Small intestine (tissue), 16 donors: ENCODE measurements at places on chromosomes 6 and 20.

DNA sequence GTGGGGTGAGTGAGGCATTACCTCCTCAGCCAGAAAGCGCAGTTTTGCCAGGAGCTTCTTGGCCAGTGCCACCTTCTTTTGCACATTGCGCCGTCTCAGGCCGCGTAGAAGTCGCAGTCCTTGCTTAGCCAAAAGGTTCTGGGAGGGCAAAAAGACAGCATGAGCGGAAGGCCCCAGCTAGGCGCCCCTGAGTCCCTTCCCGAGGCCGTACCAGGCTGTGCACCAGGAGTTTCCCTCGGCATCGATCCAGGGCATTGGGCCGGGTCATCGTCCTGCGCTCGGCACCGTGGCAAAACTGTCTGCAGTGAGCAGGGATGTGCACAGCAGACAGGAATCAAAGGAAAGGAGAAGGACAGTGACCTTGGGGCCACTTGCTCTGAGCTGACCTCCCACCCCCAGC is 20.2 kb upstream of the SPAG4 start:
- no peak for DNase-seq

- no peak for DNase-seq
These were observed 57.9 kb upstream of the NHSL1 start for GRCh38 chr6:138557147-138557546.

GRCh38 chr20:57483287-57484050 is 41.5 kb downstream of the CTCFL start:
- DNase-seq: no peak

- peak; percentile 92 for DNase-seq
These were observed 699 bp upstream of the HSPA1B start for GRCh38 chr6:31826793-31827285.

DNA sequence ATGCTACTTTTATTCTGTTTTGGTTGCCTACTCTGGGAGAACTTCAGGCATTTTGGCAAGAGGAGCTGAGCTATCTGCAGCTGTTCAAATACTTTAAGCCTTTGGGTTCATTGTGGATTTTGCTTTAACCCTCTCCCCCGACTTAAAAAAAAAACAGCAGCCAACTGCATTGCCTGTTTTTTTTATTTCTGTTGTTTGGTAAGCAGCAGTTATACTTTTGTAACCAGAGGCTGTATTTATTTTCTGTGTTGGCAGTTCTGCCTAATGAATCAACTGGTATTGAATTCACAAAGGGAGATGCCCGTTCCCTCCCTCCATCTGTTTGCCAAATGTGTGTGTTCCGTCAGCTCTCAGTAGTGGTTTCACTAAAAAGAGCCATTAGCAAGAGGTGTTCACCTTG is 484.0 kb downstream of the UTRN start:
- no peak for DNase-seq

DNA sequence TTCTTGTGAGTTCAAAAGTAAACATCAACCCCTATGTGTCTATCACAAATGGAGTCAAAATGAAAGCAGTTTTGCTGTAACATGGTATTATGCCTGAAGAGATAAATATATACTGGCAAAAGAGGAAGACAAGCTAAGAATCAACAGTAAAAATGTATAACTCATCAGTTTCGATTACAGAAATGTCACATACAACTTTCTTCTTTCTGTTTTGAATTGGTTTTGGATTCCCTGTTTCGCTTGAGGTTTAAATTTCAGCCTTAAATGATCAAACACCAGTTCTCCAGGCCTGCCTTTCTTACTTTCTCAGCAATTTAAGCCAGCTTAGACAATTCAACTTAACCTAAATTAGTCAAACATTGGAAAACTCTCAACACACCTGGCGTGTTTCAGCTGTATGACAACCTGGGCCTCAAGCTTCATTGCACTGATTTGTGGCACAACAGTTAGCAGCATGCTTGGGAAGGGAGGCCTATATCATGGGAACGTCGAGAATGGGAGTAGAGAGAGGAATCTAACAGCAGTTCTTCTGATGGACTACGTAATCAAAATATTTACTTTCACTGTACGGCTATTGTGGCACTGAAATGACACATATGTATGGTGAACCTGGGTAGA is 51.9 kb upstream of the MARCKS start:
- no peak for DNase-seq

- DNase-seq: no peak
These were observed 4.5 kb downstream of the HIVEP2 start for GRCh38 chr6:142940487-142940886.

GRCh38 chr6:112013051-112013450 is 40.9 kb upstream of the CCN6 start:
- DNase-seq: no peak

GRCh38 chr20:944774-945410 is 28.8 kb upstream of the ANGPT4 start:
- no peak for DNase-seq

DNA sequence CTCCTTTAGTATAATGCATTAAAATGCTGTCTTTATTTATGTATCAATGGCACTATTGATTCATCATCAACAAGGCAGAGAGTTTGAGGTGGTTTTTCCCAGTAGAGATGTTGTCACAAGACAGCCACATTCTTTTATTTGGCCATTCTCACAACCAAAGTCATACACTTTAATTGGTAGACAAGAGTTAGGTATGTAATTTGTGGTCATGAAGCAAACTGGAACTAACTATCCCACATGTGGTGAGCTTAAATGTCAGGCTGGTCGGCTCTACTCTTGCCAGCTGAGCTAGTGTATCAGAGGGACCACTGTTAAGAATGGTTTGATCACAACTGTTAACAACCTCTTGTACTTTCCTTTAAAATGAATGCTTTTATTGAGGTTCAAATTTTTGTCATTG is 714.6 kb downstream of the CD109 start:
- no peak for DNase-seq

- DNase-seq: peak; percentile 62
These were observed 1.3 kb upstream of the DNAH8 start for GRCh38 chr6:38713812-38714211.

- no peak for DNase-seq
These were observed 25.2 kb downstream of the ADGRF1 start for GRCh38 chr6:47016909-47017308.

DNA sequence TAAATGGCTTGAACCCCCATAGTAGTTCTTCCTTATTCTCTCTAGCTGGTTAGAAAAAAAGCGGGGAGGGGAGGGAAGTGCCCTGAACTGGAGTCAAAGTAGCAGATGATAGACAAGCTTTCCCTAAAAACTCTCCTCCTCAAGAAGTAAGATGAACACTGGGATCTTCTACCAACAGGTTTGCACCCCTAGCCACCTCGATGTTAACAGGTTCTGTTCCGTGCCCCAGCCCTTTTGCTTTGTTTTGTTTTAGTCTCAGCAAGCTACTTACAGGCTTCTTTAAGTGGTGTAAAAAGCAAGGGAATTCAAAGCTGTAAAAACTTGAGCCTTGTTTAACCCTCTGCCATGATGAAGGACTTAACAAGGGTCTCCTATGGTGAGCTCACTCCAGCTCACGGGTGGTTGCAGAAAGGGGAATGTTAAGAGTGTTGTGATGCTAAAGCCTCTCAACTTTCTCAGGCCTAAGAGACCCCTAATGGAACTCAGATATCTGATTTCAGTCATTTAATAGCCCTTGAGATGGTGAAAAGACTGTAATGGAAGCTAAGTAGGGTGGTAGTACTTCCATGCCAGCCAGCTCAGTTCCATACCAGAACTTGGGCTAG is 106.0 kb downstream of the FOXO3 start:
- DNase-seq: no peak

- DNase-seq: peak; percentile 47
These were observed 77.5 kb downstream of the CDH22 start for GRCh38 chr20:46230801-46231282.

DNA sequence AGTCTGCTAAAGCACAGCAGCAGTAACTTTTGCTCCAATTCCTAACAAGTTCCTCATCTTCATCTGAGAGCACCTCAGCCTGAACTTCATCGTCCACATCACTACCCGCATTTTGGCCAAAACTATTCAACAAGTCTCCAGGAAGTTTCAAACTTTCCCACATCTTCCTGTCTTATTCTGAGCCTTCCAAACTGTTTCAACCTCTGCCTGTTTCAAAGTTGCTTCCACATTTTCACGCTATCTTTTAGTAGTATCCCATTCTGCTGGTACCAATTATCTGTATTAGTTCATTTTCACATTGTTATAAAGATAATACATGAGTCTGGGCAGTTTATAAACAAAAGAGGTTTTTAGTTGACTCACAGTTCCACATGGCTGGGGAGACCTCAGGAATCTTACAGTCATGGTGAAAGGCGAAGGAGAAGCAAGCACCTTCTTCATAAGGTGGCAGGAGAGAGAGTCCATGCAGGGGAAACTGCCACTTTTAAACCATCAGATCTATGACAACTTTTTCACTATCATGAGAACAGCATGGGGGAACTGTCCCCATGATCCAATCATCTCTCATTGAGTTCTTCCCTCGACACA is 99.4 kb upstream of the GRIK2 start:
- DNase-seq: no peak

DNA sequence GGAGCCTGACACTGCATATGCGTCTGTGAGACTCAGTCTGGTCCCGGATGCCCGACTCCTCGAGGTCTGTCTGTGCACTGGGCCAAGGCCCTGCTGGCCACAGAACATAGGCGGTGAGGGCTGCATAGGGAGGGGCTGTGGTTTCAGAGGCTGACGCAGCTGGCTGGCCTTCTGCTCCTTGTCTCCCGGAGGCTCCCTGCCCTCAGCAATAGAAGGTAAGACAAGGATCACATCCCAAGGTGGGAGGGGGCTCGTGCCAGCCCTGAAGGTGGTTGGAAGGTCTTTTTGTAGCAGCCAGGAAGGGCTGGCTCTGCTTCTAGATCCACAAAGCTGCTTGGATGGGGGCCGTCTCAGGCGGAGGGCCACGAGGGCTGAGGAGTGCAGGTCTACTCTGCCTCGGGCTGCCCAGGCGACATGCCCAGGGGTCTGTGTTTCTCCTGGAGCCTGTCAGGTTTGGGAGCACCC is 239.8 kb upstream of the SULF2 start:
- DNase-seq: no peak

- DNase-seq: no peak
These were observed 43.1 kb upstream of the NAA20 start for GRCh38 chr20:19973961-19974629.

- DNase-seq: peak; percentile 99
These were observed 8.1 kb upstream of the C20orf144 start for GRCh38 chr20:33653900-33654596.

- peak; percentile 24 for DNase-seq
These were observed 55.5 kb downstream of the ATP9A start for GRCh38 chr20:51712501-51713212.

- no peak for DNase-seq
These were observed 163.4 kb downstream of the FARS2 start for GRCh38 chr6:5424726-5425125.

DNA sequence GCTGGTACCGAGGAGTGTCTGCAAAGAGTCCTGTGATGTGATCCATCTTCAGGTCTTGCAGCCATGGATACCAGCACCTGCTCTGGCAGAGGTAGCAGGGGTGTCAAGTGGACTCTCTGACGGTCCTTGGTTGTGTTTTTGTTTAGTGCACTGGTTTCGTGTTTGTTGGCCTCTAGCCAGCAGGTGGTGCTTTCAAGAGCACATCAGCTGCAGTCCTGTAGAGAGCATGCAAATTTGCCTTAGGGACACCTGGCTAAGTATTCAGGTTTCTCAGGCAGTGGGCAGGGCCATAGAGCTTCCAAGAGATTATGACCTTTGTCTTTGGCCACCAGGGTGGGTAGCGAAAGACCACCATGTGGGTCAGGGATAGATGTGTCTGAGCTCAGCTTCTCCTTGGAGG is 14.5 kb upstream of the RGS17 start:
- no peak for DNase-seq

GRCh38 chr6:159908979-159909378 is 18.2 kb downstream of the MAS1 start:
- DNase-seq: no peak

DNA sequence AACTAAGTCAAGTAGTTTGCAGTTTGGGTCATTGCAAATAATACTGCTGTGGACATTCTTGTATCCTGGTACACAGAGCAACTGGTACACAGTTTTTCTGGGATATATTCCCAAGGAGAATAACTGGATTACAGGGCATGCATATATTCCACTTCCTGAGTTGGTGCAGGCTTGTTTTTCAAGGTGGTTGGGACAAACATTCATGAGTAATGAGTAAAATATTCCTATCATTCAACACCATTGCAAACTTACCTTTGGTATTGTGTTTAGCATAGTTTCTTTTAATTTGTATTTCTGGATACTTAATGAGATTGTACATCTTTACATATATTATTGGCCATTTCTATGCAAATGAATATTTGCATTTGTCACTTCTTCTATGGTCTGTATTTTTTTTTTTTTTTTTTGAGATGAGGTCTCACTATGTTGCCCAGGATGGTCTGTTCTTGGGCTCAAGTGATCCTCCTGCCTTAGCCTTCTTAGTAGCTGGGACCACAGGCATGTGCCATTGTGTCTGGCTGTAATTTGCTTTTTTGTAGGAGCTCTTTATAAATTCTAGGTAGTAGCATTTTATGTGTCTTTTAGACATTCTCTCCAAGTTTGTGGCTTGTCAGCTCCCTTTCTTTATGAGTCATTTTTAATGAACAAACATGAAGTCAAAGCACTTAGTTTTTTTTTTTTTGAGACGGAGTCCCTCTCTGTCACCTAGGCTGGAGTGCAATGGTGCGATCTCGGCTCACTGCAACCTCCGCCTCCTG is 158.7 kb downstream of the SOX4 start:
- DNase-seq: no peak

DNA sequence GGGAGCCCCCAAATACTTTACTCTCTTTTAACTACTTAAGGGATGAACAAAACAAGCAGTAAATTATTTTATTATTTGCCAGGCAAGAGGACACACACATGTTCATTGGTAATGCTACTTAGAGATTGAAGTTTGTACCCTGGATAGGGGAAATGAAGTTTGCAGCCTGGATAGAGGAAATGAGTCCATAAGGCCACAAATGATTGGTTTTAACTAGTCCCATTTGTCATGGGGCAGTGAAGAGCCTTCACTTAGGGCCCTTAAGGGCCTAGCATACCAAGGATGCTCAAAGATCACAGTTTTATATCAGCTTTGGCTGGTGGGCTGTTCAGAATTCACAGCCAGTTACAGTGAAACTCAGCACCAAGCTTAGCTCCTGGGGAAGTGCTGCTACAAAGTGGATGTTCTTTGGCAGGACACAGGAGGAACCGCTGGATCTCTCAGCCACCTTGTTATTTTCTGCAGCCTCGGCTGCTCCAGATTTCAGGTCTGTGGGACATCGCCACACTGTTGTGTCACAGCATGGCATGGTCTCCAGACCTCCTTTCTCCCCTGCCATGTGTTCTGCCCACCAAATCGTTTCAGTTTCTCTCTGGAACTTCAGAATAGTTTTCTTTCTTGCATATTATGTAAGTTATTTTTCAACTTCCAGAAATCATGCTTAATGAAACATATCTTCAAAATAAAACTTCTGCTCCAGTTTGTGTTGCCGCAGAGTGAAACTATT is 41.8 kb downstream of the NCOA7 start:
- peak; percentile 53 for DNase-seq

GRCh38 chr6:44223319-44224028 is at the start of gene SLC29A1:
SLC29A1 (plus strand) TSS chr6:44223595; CDS start chr6:44227314, 3,719 bp downstream.
- peak; percentile 79 for DNase-seq

DNA sequence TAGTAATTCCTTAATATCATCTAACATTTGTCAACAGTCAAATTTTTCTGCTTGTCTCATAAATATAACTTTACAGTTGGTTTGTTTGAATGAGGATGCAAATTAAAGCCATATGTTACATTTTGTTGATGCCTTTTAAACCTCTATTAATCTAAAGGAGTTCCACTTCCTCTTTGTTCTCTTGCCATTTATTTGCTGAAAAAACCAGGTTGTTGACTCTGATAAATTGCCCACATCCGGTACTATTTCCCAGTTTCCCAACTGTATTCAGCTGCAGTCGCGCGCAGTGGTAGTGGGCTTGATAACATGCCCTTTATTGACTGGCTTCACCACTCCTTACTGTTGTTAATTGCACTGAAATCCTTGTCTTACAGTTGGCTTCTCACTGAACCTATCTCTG is 32.8 kb upstream of the SIRPB2 start:
- no peak for DNase-seq
